ENCODE measurements at places on chromosomes 11 and 22.

- DNase-seq, result no peak
Observed at GRCh38 chr11:66321606-66322005, 4.8 kb upstream of the CD248 start.

GRCh38 chr11:75450826-75451821 is 18.1 kb upstream of the KLHL35 start:
- DNase-seq, result no peak

DNA sequence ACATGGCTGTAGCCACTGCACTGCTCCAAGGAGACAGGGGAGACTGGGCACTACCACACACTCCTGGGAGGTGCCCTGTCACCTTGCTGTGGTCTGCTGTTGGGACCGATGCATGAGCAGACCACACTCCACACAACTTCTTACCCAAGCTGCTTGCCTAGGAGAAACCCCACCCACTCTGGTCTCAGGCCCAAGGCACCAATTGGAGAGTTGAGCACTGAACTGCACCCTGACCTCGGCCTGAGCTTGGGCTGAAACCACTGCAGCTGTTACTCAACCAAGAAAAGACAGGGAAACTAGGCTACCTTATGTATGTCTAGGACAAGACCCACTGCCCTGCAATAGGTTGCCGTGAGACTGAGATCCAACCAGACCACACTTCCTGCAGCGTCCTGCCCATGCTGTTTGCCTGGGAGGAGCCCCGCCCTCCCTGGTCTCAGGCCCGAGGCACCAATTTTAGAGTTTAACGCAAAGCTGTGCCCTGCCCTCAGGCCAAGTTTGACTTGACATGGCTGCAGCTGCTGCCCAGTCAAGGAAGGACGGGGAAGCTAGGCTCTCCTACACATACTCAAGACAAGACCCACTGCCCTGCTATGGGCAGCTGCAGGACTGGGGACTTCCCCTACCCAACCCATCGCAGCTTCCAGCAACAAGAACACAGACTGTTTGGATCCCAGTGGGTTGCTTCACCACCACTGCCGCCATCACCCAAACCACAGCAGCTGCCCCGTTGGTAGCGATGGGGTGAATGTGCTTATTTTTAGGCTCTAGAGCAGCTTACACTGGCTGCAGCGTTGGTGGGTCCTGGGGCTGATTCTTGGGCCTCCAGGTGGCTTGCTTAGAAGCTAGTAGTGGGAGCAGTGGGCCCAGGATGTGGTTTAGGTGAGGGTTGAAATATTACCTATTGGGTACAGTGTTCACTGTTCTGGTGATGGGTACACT is 66.8 kb downstream of the BRD1 start:
- no peak for DNase-seq

DNA sequence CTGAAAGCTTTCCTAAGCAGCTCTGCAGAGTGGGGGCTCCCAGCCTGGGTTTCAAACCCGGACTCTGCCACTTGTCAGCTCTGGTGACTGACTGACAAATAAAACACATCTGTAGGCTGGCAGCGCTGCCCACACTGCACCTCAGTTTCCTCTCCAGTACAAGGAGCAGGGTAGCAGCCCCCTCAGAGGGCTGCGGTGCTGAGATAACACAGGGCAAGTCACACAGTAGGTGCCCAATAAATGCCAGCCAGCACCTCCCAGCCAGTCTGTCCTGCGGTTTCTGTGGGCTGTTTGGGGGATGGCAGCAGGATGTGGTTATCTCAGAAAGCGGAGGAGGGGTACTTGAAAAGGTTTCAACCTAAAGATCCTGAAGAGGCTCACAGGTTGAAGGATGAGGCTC is 1.5 kb downstream of the SYT12 start:
- peak; percentile 23 for DNase-seq

- peak; percentile 9 for DNase-seq
Observed at GRCh38 chr11:101129203-101129943, at the start of gene PGR. Gene PGR (minus strand): TSS chr11:101129813. CDS start chr11:101129070, 743 bp downstream.

- DNase-seq, result no peak
Observed at GRCh38 chr11:113351480-113351879, 36.1 kb upstream of the ANKK1 start.

DNA sequence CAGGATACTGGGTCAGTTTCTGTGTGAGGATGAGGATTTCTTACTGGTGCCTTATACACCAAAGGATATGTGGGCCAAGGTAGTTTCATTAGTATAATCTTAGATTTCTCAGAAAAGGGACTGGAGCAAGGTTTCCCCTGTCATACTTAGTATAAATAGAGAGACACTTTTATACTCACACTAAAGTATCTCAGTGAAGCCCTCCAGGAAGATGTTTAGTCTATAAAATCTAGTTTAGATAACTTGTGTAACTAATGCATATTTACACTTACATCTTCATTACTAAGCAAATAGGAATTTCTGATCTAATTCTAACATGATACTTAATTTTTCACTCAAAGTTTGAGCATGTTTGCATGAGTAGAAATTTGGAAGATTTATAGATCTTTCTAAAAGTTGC is 11.1 kb downstream of the EMSY start:
- DNase-seq, result no peak

- no peak for DNase-seq
Observed at GRCh38 chr22:33101550-33101949, 43.4 kb upstream of the SYN3 start.

DNA sequence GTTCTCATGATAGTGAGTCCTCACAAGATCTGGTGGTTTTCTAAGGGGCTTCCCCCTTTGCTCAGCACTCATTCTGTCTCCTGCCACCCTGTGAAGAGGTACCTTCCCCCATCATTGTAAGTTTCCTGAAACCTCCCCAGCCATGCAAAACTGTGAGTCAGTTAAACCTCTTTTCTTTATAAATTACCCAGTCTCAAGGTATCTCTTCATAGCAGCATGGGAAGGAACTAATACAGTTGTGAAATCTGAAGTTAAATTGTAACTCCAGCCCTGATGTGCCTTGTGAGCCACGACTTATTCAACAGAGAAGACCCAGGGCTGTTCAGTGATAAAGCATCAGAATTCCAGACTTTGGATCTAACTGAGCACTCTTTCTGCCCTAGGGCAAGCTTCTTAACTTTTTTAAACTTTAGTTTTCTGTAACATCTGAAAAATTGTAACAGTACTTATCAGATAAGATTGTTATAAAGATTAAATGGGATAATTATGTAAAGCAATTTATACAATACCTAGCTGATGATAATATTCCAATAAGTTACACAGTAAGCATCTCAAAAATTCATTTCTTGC is 220.0 kb downstream of the TRPC6 start:
- no peak for DNase-seq

GRCh38 chr11:91314521-91314920 is 910.1 kb upstream of the FAT3 start:
- no peak for DNase-seq

DNA sequence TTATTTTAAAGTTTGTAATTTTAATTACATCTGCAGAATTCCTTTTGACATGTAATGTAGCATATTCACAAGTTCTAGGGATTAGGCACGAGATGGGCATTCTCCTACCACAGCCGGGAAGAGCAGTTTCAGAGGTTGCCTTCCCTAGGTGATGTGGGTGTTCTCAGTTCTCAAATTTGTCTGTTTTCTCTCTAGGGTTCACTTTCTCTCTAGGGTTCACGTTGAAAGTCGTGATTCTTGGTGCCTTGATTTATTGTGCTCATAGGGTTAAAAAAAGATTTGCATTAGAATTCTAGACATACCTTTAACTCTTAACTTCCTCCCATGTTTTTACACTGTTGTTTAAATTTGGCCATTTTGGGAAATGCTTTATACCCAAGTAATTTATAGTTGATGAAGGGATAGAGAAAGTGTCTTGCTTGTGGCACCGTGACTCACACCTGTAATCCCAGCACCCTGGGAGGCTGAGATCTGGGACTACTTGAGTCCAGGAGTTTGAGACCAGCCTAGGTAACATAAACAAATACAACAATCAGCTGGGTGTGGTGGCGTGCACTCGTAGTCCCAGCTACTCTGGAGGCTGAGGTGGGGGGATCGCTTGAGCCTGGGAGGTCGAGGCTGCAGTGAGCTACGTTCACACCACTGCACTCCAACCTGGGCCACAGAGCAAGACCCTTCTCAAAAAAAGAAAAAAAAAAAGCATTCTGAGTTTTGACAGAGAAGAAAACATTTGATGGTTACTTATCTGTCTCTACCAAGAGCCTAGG is 3.6 kb downstream of the MED15 start:
- peak; percentile 23 for DNase-seq

DNA sequence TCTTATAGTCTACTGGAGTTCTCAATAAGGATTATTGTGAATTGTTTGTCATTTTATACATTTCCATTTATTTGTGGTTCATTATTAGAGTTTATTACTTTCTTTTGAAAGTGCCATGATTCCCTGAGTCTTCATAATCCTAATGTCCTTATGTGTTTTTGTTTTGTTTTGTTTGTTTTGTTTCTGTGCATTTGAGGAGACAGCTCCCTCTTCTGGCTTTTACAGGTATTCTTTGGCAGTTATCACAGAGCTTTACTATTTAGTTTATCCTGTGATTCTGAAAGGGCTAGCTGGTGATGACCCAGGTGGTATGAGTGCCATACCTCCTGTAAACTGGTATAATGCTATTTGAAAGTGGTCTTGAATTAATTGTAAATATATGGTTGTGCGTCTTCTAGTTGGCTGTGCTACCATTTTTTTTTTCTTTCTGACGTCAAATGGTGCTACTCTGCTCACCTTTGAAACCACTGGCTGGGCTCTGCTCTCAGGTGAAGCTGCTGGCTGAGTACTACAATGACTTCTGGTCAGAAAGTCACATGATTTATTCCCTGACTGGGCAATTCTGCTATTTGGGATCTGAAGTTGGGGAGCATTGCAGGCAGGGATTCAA is 751.2 kb downstream of the JRKL start:
- peak; percentile 2 for DNase-seq

- DNase-seq, result peak; percentile 61
Observed at GRCh38 chr11:69173925-69174581, 18.3 kb downstream of the SMIM38 start.

DNA sequence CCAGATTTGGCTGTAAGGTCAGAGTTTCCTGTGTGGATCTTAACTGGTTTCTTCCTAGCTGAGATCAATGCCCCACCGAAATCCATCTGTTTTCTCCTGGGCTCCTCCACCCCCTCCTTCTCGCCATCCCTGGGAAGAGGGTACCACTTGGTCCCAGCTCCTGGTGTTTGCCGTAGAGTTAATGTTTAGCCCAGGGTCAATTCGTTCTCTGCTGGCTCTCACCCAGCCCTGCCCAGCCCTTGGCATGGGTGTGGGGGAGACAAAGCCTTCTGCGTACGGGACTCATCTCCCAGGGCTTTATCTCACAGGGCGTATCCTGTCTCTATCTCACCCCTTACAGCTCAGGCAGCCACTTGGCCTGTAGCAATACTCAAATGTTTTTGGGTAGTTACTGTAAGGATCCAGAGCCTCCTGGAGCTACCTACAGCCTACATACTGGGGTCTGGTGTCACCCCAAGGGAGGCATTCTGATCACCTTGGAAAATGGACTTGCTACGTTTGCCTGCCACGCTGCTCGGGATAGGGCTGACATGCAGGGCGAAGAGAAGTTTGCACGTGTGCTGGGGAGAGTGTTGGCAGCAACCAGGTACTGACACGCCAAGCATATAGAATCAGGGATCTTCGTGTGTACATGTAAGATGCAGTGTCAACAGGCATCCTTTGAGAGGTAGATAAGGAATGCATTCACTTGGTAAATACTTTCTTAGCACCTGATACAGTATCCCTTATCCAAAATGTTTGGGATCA is 66.1 kb downstream of the SCN3B start:
- DNase-seq, result no peak

- no peak for DNase-seq
Observed at GRCh38 chr11:47177846-47178245, 1.2 kb upstream of the ARFGAP2 start.

- DNase-seq, result no peak
Observed at GRCh38 chr11:76673176-76674142, 2.9 kb upstream of the LRRC32 start.

GRCh38 chr11:64869571-64870175 is 8.7 kb downstream of the EHD1 start:
- no peak for DNase-seq

GRCh38 chr11:74696939-74697675 is 34.1 kb downstream of the CHRDL2 start:
- DNase-seq, result peak; percentile 88

GRCh38 chr22:38067028-38067415 is 9.8 kb downstream of the PICK1 start:
- DNase-seq, result no peak

DNA sequence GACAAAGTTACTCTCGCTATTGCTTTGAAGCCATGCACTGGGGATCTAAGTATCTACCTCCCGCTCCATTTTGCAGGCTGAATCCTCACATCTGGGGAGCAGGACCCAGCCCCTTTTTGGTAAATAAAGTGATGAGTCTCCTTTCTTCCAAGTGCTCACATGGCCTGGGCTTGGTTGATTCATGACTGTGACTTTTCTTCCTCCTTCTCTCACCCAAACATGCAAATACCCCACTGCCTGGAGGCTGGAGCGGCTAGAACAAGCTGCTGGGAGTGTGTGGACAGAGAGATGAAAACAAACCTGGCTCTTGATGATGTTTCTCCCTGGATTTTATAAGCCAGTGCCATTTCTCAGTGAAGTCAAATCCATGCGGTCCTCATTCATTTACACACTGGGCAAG is 72.7 kb downstream of the TRIM29 start:
- DNase-seq, result no peak

DNA sequence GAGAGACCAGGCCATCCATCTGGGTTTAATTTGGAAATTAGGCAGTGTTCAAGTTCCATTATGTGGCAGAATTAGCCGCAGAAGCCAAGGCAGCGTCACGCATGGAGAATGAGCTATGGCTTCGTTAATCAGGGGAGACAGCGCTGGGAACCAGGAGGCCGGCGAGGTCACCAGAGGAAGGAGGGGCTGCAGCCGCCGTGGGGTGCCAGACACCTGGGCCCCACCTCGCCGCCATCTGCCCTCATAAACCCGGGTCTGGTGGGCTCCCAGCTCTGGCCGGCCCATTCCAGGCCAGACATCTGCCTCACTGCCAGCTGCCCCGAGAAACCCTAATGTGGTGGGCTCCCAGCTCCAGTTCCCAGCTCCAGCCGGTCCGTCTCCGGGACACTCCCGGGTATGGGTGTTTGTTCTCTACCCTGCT is 676.9 kb downstream of the BRD1 start:
- no peak for DNase-seq

DNA sequence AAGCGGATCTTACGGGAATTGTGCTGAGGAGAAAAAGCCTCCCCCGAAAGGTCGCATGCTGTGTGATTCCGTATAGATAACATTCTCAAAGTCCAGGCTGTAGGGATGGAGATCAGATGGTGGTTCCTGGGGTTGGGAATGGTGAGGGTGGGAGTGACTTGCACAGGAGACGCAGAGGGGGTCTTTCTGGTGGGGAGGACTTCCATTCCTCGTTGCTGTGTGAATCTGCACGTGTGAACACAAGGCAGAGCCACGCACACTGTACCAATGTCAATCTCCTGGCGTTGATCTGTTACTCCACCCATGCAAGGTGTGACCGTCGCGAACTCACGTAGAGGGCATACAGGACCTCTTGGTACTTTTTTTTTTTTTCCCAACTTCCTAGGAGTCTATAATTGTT is 59.0 kb upstream of the KCNQ1OT1 start:
- DNase-seq, result no peak
